ENCODE measurements at places on chromosomes 5 and 9. TPM values are rescaled to one million over a fixed set of nuclear protein-coding genes. Genes with fewer than 3 reads are reported as not detected.

GRCh38 chr9:120730654-120731514, 16.6 kb upstream of the MEGF9 start:
- H3K27me3 ChIP-seq = no peaks in the 10 kb centered on the region
- DNase-seq = no peak
- H3K36me3 ChIP-seq = no peaks in the 10 kb centered on the region
- no peak overlapping the region for H3K27ac ChIP-seq
- no peaks in the 10 kb centered on the region for H3K4me1 ChIP-seq
- no peak overlapping the region for H3K4me3 ChIP-seq

WASHC1 gene
- 3.4 TPM for total RNA-seq

DNA sequence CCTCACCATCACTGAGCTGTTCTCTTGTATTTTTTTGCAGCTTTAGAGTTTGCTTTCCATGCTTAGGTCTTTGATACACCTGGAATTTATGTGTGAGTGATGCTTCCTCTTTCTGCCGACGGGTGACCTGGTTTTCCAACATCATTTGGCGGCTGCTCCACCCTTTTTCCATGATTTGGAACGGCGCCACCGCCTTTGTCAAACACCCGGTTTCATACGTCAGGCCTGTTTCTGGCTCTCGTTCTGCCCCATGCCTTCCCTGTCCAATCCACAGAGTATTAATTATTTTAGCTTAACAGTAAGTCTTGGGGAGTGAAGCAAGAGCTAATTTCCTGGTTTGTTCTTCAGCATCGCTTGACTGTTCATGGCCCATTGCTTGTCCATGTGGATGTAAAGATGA, 30.2 kb downstream of the CACNA1B start:
- H3K4me1 ChIP-seq = no peaks in the 10 kb centered on the region
- H3K27me3 ChIP-seq = no peaks in the 10 kb centered on the region
- DNase-seq = no peak
- no peak overlapping the region for H3K4me3 ChIP-seq
- no peaks in the 10 kb centered on the region for H3K36me3 ChIP-seq
- no peak overlapping the region for H3K27ac ChIP-seq

ENHO gene
- total RNA-seq = 0.65 TPM

- H3K4me3 ChIP-seq = no peak overlapping the region
- H3K27me3 ChIP-seq = no peaks in the 10 kb centered on the region
- H3K36me3 ChIP-seq = no peaks in the 10 kb centered on the region
- DNase-seq = no peak
Measured at GRCh38 chr9:121976751-121977150, 116.4 kb downstream of the TTLL11 start.

ATP10B gene
- total RNA-seq = not detected

IRGM gene
- not detected for total RNA-seq

DNA sequence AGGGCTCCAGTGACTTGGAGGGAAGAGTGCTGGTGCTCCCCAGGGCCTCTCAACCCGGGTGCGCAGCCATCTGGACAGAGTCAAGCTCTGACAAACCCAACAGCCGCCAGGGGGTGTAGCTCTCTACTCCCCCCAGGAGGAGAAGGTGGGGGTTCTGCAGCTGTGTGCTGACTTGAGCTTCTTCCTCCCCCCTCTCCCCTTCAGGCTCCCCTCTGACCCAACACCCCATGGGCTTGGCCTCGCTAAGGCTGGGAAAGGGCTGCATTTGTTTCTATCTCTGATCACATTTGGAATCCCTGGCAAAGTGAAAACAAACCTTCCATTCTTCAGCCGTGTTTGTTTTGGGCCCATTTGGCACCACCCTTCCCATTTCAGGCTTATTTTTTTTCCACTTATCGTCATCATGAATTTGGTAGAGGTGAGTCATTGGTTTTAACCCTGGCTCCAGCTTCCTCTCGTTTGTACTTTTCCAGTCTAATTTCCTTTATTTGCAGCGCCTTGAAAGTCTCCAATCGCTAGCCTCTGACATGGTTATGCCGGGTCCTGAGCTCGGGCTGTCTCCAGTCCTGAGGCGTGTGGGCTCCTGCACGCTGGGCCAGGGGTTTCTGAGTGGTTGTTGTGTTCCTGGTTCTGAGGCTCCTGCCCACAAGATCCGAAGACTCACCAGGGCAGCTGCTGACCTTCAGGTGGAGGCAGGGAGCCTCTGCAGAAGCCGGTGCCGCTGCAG, 36.1 kb downstream of the DAP start:
- no peak for DNase-seq
- no peaks in the 10 kb centered on the region for H3K27me3 ChIP-seq
- H3K4me3 ChIP-seq = peak overlapping the region; percentile 4
- no peaks in the 10 kb centered on the region for H3K36me3 ChIP-seq
- peak overlapping the region; percentile 56 for H3K27ac ChIP-seq

Data from gastrocnemius medialis (tissue), 4 donors.